ENCODE measurements at places on chromosomes 3 and 15.

DNA sequence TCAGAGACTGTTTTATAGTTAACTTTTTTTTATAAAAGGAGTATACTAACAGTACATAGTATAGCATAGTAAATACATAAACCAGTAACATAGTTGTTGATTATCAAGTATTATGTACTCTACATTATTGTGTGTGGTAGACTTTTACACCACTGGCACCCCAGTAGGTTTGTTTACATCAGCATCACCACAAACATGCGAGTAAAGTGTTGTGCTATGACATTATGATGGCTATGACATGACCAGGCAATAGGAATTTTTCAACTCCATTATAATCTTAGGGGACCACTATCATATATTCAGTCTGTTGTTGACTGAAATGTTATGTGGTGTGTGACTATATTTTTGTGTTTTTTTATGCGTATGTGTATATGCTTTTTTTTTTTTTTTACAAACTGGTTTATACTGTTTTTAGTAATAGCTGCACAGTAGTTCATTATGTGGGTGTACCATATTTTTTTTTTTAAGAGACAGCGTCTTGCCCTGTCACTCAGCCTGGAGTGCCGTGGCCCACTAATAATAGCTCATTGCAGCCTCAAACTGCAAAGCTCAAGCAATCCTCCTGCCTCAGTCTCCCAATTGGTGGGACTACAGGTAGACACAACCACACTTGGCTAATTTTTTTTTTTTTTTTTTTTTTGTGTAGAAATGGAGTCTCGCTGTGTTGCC lies 1.9 kb downstream of the CAPN7 start:
- no peak for DNase-seq

- DNase-seq: no peak
These were observed 697.5 kb upstream of the CBLB start for GRCh38 chr3:106566277-106566676.

- DNase-seq: no peak
These were observed 176.4 kb downstream of the ISL2 start for GRCh38 chr15:76512971-76513370.

DNA sequence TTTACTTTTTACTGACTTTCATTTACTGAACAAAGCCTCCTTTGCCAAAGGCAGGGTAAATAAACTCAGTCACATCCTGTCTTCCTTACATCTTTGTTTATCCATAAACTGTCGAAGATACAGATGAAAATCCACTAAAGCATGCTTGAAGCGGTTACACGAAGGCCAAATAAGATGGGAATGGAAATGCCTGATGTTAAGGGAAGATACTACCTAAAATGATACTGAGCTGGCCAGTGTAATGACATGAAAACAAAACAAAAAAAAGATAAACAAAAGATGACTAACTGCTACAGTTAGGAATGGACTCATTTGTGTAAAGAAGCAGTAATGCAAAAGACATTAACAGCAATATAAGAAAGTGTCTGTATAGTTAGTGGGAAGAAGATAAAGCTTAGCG lies 114.7 kb upstream of the ADAMTS9 start:
- no peak for DNase-seq

GRCh38 chr3:160450846-160451245 lies 1.3 kb upstream of the TRIM59 start:
- no peak for DNase-seq

DNA sequence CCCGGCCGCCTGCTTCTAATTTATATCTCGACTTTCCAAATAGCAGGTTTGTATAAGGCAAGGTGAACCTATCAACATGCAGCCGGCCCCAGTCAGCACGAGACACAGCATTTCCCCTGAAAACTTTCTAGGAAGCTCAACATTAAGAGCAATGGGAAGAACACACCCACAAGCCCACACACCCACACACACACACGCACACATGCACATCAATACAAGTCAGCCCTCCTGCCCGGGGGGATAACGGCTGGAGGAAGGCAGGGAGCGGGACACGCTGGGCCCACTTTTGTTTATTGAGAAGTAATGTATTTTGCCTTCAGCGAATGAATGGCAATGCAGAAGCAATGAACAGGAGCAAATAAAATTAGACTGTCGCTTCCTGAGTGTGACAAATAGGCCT lies 83.5 kb downstream of the PCSK6 start:
- no peak for DNase-seq

- no peak for DNase-seq
These were observed 4.6 kb downstream of the OR5H15 start for GRCh38 chr3:98171071-98171470.

- no peak for DNase-seq
These were observed 27.8 kb upstream of the POLG start for GRCh38 chr15:89362203-89363101.

DNA sequence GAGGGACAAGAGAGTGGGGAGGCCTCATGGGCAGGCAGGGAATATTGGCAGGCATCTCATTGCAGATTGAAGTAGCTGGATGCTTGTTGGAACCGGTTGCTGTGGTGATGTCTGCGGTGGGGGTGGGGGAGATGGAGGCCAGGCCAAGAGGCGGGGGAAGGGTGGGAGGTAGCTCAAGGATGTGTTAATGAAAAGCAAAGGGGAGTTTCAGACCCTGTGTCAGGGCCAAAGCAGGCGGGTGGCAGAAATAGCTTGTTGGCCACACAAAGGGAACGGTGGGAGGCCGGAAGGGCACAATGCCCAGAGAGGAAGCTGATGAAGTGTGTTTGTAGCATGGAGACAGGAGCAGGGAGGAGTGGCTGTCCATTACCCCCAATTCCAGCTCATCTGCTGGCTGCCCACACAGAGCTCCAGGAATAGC lies 28.0 kb downstream of the CCDC33 start:
- DNase-seq: no peak

- no peak for DNase-seq
These were observed 40.7 kb downstream of the MYRIP start for GRCh38 chr3:39849992-39850715.

GRCh38 chr3:121979246-121979645 lies 42.8 kb downstream of the ILDR1 start:
- DNase-seq: no peak

GRCh38 chr3:4752201-4753072 lies 226.8 kb upstream of the BHLHE40 start:
- DNase-seq: peak; percentile 18

- no peak for DNase-seq
These were observed 234.0 kb downstream of the PLCL2 start for GRCh38 chr3:17118771-17119170.

GRCh38 chr15:52360229-52361203 lies 64.9 kb upstream of the MYO5C start:
- DNase-seq: no peak

- no peak for DNase-seq
These were observed 161.4 kb upstream of the NANOGP8 start for GRCh38 chr15:35246451-35246850.

DNA sequence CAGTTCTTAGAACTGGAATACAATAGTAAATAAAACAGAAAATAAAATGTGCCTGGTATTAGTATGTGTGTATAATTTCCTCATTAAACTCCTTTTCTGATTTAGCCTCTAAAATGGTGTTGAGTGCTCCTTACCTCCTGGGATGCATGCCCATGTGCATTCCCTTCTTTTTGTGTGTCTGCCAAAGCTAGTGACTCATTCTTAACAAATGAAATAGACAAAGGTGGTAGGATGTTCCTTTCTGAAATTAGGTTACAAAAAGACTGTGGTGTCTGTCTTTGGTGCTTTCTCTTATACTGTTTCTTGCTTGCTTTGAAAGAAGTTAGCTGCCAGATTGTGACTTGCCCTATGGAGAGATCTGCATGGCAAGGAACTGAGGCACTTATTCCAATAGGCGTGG lies 623.7 kb downstream of the GRM7 start:
- peak; percentile 78 for DNase-seq

- DNase-seq: no peak
These were observed 220.9 kb upstream of the SUCLG2 start for GRCh38 chr3:67875338-67875737.

DNA sequence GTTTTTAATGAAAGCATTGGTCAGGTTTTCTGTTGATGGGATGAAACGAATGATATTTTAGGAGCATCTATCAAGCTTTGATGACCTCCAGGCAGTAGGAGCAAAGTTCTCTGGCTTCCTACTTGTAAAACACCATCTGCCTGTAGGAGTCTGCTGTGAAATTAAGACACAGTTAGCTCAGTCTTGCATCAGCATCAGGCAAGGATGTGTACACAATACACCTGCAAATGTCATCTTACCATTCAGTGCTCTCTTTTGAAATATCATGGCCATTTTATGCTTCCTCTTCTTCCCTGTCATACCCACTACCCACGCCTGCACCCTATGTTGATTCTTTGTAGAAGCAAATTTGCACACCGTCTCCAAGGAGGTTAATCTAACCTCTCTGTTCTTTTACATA lies 38.2 kb downstream of the B3GALNT1 start:
- DNase-seq: no peak

- DNase-seq: no peak
These were observed 22.9 kb downstream of the EXOG start for GRCh38 chr3:38519000-38519399.

DNA sequence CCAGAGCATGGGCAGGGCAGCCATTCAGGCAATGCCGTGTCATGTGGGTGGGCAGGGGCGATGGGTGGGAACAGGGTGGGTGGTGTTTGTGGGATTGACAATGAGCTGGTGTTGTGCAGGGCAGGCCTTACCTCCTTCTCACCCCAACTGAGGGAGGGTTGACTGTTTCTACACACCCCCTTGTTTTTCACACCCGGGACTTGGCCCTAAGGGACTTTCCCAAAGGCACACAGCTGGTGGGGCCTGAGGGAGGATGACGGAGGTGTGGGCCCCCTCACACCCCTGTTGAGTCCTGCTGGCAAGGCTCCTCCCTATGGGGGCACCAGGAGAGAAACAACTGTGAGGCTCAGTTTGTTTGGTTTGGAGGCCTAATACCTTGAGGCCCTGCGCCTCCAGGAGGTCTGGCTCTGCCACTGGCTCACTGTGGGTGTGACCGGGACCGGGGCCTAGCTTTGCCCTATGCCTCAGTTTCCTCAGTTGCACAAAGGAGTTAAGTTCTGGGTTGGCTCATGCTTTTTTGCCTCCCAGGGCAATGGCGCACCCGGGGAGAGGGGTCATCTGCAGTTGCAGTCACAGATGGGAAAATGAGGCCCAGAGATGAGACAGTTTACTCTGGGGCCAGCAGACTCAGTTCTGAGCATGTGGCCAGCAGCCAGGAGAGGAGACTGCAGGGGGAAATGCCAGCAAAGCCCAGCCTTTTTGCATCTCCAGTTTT lies 5.1 kb upstream of the DNAH1 start:
- DNase-seq: no peak

DNA sequence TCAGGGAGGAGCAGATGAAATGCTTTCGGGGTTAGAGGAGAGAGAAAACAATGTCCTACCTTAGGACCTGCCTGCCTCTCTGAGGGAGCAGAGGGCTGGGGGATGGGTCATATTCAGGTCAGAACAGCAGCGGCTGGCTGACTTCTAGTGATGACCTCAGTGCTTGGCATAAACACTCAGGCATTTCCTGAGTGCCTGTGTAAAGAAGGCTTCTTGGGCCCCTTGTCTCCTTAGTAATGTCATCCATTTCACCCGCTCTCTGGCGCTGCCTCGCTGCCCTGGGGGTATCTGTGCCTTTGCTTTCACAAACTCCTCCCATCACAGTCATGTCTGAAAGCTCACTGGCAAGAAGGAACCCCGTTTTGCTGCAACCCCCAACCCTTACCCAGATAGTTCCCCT lies 82.9 kb upstream of the GSK3B start:
- peak; percentile 93 for DNase-seq

GRCh38 chr3:839981-840380 lies 252.8 kb upstream of the CNTN6 start:
- DNase-seq: no peak

- DNase-seq: no peak
These were observed 27.7 kb upstream of the VPS33B start for GRCh38 chr15:91050128-91050455.

DNA sequence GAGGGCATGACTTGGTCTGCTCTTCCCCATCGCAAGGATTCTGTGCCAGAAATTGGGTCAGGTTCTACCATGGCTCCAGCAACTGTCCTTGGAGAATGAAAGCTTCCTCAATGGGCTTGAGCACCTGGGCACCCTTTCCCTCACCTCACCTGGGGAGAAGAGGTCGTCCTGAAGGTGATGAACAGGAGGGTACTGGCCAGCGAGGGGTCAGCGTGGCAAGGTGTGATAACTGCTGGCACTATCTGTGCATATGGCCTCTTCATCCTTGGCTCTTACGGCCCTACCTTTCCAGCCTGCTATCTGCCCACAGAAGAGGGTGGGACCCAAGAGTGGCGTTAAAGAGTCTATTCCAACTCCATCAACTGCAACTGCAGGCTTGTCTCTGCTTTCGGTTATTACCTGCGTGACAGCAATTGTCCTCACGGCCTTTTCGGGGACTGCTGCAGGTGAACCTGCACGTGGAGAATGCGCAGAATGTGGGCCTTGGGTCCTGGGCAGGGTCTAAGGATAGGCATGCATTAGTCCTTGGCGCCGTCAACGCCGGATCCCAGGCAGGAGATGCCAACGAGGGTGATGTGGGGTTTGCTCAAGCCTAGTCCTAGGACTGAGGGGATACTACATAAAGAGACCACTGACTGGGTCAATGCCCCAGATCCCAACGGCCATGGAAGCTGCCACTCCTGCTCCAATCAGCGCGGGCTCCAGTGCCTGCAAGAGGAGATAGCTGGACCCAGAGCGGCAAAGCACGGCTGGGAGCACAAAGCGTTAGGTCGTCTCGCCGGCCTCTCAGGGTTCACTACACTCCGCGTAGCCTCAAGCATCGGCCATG lies 625 bp upstream of the RBM15B start:
- DNase-seq: no peak

- DNase-seq: no peak
These were observed 28.6 kb upstream of the SERPINI2 start for GRCh38 chr3:167502401-167502800.

GRCh38 chr3:102447272-102447671 lies 12.5 kb downstream of the ZPLD1 start:
- DNase-seq: peak; percentile 67

GRCh38 chr3:194423317-194423716 lies 24.3 kb upstream of the GP5 start:
- peak; percentile 63 for DNase-seq

- DNase-seq: no peak
These were observed 3.6 kb downstream of the MAP4 start for GRCh38 chr3:48012659-48013058.

All from cardiac muscle cell (in vitro differentiated cells and primary cell).